SHP77 treated with DMSO at 0.1 percent for 48 hours (cell line): ENCODE measurements at places on chromosomes 7 and 10.

DNA sequence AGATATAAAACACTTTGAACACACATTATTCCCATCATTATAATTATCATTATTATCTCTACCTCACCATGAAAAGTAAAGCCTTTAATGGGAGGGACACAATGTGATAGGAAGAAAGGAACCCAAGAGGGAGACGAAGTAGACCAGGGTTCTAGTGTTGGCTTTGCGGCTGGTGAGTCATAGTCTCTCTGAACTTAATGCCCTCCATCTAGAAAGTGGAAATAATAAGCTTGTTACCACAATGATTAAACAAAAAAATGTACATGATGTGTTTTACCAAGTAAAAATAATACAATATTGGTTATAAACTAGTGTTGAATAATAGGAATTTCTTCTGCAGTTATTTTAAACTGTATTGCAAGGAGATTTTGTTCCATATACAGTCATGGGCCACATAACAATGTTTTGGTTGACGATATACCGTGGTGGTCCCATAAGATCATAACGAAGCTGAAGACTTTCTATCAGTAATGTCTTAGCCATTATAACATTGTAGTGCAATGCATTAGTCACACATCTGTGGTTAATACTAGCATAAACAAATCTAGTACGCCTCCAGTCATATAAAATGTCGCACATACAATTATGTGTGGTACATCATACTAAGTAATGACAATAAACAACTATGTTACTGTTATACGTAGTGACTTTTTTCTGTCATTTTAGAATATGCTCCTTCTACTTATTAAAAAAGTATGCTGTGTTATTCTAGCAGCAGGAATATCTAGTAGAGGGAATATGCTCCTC, 450.6 kb upstream of the SORCS1 start:
- no peak for DNase-seq

- no peak for DNase-seq
Observed at GRCh38 chr10:35639021-35639727, 2.9 kb downstream of the FZD8 start.

DNA sequence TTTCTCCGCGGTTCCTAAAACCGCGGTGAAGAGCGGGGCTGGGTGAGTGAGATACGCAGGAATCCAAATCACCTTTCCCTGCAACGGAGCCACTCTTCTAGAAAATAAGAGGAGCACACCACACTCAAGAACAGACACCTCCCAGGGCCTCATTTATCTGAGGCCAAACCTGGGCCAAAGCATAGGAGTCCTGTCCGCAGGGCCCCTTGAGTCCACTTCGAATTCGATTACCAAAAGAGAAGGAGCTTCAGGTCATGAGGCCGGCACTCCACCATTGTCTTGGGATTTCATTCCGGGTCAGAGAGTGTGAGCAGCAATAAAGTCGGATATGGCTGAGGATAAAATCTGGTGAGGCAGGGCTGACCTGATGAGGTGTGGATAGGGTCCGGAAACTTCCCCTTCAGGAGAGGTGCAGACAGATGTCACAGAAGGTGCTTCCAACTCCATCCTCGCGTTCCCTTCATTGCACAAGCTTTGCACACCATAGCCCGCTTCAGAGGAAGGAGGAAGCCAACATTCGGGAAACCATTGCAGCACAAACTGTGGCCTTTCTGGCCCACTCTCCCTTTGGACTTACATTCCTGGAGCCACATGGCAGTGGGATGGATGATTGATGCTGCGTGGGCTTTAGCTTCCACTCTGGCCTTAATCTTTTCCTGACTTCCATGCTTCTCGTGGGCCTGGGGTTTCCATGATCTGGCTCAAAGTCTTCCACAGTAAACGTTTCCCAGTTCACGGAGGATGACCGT, 27.2 kb upstream of the ZNF273 start:
- DNase-seq, result no peak

DNA sequence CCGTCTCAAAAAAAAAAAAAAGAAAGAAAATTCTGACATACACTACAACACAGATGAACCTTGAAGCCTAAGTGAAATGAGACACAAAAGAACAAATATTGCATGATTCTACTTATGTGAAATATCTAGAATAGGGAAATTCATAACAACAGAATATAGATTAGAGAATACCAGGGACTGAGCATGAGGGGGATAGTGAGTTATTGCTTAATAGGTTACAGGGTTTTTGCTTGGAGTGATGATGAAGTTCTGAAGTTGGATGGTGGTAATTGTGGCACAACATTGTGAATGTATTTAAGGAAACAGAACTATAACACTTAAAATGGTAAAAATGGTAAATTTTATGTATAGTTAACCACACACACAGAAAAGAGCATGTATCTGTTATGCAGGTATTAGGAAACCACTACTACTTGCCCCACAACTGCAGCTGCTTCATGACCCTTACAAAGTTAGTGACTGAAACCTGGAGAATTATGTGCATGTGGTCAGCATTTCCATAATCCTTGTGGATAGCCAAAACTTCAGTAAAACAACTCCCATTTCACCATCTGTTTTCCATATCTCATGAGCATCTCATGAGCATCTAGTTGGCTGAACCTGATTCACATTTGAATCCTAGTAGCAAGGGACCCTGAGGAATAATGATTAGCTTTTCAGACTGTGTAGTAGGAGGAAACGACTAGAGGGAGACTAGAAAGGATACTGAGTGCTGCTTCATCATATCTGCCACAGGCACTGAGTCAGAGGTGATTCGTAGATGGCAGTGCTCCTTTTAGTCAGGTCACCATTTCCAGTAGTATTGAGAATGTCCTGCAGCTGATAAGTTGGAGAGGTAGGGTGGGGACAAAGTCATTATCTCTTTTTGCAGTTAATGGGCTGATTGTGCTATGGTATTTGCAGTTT, 26.3 kb downstream of the SAMD8 start:
- no peak for DNase-seq

- peak; percentile 84 for DNase-seq
Observed at GRCh38 chr10:22554461-22555182, 159.8 kb downstream of the PIP4K2A start.

- DNase-seq, result no peak
Observed at GRCh38 chr7:100602889-100603725, 944 bp downstream of the PCOLCE start.

DNA sequence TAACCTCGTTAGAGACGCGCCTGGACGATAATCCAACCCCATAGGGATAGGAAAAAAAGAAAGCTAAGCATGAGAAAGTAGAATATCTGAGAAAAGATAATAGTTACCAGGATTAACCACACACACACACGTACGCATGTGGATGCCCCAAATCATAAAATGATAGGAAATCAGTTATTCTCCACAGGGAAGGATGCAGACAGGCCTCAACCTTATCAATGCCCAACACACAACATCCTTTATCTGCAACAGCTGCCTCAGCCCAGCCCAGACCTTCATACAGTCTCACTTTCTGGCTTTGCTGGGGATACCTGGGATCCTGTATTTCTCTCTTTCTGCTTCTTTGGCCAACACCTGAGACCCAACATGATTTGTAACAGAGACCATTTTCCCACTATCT, 123.0 kb downstream of the NOC3L start:
- no peak for DNase-seq

DNA sequence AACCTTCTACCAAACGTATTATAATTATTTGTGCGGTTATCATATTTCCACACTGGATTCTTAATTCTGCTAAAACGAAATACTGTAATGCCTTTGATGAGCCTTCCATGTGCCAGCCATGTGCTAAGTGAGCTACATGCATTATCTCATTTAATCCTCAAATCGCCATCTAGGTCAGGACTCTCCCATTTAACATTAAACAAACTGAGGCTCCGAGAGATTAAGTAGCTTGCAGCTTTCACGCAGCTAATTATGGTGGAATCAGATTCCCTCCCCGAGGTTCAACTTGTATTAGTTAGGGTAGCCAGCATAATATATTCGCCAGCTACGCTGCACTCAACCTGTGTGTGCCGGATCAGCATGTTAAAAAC, 798 bp upstream of the TSPAN33 start:
- DNase-seq, result no peak

DNA sequence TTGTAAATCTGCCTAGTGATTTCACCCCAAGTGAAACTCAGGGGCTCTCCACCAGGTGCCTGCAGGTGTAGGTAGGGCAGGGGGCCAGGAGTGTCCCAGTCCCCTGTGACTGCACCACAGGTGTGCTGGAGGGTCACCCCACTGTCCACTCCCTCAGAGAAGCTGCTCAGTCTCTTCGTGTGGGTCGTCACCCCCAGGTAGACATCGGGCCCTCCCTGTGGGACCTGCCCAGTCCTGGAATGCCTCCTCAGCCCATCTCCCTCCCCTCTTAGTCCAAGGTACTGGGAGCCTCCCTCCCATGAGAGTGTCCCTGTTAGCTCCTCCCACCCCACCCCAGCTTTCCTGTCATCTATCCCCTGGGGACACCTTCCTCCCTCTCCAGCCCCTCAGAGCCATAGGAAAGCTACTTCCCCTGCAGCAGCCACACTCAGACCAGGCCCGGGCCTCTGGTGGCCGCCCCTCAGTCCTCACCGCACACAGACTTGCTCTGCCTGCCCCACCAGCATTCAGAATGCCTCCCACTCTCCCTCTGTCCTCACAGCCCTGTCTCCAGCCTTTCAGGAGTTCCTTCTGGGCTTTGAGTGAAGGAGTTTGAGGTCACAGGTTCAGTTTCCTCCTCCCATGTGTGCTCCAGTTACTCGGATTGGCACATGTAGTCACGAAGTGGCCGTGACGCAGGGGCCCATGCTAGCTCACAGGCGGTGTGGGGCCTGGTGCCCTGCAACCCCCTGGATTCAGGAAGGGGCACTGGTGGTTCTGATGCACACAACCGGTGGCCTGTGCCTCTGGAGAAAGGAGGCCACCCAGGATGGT, 5.1 kb downstream of the ALOX5 start:
- DNase-seq, result no peak

DNA sequence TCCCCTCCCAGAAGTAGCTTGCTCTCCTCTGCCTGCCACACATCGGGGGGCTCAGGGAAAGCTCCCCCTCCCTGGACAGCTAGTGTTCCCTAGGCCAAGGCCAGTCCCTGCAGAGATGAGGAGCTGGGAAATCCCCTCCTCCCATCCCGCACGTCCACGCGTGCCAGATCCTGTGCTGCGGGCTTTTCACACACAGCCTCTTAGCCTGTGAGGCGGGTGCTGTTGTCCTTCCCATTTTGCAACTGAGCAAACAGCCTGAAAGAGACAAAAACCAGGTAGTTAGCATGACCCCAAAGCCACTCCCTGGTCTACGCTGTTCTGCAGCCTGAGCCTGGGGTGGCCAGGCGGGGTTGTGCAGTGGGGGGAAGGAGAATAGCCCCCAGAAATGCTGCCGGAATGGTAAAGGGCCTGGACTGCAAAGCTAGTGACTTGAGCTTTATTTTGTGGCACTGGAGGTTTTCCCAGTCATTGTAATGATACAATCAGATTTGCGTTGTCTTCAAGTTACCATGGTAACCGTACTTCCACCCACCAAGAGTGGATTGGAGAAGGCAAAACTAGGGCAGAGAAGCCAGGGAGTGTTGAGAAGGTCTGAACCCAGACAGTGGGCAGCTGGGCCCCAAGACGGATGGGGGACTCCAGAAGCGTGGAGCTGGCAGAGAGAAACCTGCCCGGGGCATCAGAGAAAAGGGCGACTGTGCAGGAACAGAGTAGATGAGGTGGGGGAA, 98.6 kb upstream of the KCTD7 start:
- no peak for DNase-seq

GRCh38 chr7:149741629-149742028, 31.8 kb downstream of the ZNF467 start:
- no peak for DNase-seq

- no peak for DNase-seq
Observed at GRCh38 chr7:150685219-150686029, at the start of gene GIMAP2. GIMAP2 (plus strand) TSS chr7:150685706; CDS start chr7:150687060, 1,354 bp downstream.

DNA sequence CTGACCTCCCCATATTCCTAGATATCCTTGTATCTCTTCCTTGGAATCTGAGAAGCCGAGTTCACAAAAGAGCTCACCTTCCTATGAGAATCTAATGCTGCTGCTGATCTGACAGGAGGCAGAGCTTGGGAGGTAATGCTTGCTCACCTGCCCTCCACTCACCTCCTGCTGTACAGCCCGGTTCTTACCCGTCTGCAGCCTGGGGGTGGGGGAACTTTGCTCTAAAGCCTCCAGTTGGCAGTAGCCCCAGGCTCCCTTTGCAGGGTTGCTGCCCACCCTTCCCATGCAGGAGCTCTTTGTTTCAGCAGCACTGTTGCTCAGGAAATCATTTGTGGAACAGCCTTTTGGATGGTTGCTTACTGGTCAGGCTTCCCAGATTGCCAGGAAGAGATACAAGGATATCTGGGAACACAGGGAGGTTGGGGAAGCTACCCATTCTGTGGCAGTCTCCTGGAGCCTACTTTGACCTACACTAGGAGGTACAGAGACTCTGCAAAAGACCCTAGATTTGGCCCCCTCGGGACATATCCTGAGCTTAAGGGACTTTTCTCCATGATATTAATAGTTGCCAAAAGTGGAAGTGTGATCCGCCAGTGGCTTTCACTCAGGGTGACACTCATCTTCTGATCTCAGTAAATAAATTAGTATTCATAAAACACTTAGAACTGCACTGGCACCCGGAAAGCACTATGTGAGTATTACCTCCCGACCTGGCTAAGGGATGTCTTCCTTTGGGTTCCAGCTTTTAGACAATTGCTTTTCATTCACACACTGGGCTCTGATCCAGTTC, 363.7 kb upstream of the PODXL start:
- no peak for DNase-seq

GRCh38 chr10:58734116-58734515, 221.4 kb downstream of the BICC1 start:
- DNase-seq, result no peak

- DNase-seq, result no peak
Observed at GRCh38 chr7:35702541-35702940, 7.6 kb upstream of the HERPUD2 start.

DNA sequence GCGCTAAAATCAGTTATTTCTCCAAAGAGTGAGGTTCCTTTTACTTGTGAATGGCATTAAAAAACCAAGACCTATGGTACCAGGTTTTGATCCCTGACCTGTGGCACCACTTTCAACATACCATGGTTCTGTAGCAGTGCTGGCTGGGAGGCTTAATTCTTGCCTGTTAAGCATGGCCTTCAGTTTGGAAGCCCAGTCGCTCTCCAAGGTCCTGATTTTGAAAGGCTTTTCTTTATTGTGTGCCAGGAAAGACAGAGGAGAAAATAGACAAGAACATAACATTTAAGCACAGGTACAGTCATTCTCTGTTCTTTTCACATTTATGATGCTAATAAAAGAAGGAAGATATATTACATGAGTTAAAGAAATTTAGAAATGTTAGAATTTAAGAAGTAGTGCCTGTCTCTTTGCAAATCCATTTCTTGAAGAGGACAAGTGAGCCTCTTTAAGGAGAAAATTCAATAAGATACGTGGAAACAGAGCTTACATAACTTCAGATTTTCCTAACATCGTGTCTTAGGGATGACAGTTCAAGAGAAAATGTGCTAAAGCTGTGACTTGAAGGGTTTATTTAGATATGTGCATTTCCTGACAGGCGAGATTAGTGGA, 357.6 kb downstream of the DPP6 start:
- DNase-seq, result no peak

DNA sequence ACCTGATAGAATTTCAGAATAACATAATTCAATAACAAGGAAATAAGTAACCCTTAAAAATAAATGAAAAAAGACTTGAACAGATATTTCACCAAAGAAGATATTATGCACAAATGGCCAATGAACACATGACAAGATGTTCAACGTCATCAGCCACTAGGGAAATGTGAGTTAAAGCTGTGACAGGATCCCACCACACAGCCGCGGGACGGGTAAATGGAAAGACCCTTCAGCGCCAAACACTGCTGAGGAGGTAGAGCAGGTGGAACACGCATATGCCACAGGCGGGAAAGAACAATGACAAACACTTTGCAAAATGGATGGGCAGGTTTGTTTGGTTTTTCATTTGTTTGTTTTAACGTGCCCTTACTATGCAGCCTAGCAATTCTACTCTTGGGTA, 86.1 kb upstream of the RNF32 start:
- DNase-seq, result no peak

- DNase-seq, result no peak
Observed at GRCh38 chr10:125555267-125555666, 127.7 kb downstream of the TEX36 start.
